Stimulated activated CD4-positive, alpha-beta T cell treated with anti-CD3 and anti-CD28 coated beads, Interleukin-1b, Interleukin-23, amount 100 ng/mL, for 24 hours (primary cell): ENCODE measurements at places on chromosomes 1 and 21.

- no peak for DNase-seq
Measured at GRCh38 chr1:29459620-29459945, 223.3 kb downstream of the PTPRU start.

DNA sequence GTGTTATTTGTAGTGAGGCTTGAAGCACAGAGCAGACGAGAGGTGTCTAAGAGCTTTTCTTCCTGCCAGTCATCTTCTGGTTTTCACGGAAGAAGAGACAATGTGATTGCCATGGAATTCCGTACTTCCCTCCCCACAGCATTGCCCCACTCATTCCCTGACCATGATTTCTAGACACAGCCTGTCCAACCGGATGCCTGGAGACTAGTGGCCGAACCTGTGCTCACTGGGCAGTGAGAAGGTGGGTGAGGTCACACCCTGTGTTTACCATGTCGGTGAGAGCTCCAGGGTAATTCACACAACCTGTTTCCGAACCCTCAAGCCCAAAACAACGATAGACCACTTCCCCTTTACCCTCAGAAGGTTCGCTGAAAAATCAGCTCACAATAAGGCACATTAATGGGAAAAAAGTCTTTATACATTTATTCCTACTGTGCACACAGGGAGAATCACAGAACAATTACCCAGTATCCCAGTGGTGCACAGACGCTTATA is 271.9 kb upstream of the FMN2 start:
- no peak for DNase-seq

DNA sequence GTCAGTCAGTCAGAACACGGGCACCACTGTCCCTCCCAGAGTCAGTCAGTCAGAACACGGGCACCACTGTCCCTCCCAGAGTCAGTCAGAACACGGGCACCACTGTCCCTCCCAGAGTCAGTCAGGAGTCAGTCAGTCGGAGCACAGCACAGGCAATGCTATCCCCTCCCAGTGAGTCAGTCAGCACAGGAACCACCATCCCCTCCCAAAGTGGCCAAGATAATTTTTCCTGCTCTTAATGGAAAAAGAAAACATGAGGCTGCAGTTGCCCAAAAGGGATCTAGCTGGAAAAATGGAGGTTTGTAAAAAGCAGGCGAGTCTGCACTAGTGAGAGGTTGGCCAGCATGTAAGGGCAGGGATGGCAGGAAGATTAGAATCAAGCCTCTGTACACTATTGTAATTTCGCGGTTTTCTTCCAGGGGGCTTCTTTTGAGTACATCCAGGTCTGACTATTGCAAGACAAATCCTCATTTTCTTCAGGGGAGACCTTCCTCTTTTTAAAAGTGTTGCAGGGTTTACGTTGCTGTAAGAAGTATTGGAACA is 213.8 kb downstream of the SIPA1L2 start:
- DNase-seq, result no peak

GRCh38 chr1:3292051-3292722 is 162.3 kb upstream of the ARHGEF16 start:
- no peak for DNase-seq

DNA sequence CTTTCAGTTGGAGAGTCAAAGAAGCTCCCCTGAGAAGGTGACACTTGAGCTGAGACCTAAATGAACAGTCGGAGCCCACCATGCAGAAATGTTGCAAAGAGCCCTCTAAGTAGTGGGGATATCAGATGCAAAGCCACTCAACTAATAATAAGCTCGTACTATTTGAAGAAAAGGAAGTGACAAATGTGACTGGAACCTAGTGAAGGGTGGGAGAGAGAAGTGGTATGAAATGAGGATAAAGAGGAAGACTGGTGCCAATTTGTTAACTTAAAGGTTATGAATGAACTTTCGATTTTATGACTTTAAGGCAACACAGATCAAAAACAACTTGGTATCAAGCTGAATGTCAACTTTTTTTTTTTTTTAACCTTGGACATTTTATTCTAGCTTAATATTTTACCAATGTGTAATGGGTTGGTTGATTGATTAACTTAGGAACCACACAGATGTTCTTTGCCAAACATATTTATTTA is 14.7 kb downstream of the LYPLAL1 start:
- DNase-seq, result no peak

DNA sequence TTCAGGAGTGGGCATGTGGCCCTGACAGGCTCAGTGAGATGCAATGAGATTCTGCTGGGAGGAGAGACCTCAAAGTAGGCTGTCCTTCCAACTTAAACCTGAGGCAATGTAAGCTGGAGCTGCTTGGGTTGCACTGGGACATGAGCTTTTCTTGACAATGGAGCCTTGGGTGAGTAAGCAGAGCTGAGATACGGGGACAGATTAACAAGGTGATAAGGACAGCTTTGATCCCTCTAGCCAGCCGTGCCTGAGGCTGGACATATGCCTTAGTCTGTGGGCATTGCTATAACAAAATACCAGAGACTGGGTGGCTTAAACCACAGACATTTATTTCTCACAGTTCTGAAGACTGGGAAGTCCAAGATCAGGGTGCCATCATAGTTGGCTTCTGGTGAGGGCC is 18.3 kb upstream of the NGF start:
- DNase-seq, result no peak

DNA sequence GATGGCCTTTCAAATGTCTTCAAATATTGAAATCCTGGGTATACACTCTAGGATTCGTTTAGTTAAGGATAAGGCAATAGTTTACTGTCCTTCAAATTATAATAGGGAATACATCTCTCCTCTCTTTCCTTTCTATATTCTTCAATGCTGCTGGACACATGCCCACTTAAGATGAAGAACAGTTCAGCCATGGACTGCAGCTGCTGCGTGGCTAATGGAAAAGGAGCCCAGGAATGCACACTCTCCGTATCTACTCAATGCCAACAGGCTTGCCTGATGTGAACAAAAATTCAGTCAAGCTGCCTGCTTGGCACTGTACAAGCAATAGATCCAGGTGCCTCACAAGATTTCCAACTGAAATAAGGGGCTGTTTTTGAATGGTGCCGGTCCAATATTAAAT is 321.2 kb upstream of the LYPLAL1 start:
- no peak for DNase-seq

- no peak for DNase-seq
Measured at GRCh38 chr1:52919051-52919722, 2.4 kb downstream of the ECHDC2 start.

GRCh38 chr1:112099979-112100378 is 110.5 kb upstream of the KCND3 start:
- DNase-seq, result no peak

DNA sequence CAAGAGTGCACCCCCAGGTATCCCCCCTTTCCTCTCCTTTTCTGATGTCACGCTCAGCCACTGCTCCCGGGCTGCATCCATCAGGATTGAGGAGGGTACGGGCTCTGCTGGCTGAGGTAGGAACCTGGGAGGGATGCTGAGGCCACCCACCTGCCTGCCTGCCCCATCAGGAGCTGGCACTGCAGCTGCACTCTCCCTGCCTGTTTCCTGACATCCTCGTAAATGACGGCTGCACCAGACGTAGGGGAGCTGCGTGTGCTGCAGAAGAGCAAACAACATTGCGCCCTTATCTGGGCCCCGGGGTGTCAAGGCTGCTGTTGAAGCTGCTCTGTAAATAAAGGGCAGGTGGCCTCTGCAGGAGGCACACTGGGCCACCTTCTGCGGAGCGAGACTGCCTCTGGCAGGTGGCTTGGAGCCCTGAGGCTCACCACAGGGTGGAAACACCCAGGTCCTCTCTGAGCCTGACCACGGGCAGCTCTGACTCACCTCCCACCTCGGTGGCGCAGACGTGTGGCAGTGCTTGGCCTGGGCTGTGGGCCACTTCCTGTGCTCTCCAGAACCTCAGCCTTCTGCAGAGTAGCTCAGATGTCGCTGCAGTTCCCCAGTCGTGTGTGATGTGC is 30.9 kb downstream of the SNAP47 start:
- DNase-seq, result peak; percentile 41

GRCh38 chr1:243742819-243743218 is 107.2 kb downstream of the AKT3 start:
- no peak for DNase-seq

- no peak for DNase-seq
Measured at GRCh38 chr1:67708606-67709005, 23.6 kb downstream of the GADD45A start.

- no peak for DNase-seq
Measured at GRCh38 chr1:14380408-14380807, 218.1 kb upstream of the KAZN start.

GRCh38 chr21:15058854-15059263 is 5.9 kb downstream of the NRIP1 start:
- no peak for DNase-seq

DNA sequence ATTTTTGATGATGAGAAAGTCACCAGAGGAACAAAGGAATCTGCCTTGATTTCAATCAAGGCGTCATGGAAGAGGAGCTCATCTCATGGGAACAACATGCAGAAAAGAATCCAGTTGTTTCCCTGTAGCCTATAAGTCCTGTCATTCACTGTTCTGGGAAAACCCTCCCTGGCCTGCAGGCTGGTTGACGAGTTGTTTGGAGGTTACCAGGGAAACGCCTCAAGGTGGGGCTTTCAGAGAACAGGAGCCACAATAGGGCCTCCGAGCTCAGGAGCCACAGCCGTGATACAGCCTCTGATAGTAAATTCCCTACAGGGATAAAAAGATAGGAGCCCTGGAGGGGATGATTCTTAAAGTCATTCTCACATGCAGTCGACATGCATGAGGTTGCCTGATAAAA is 135.2 kb downstream of the PSMG1 start:
- no peak for DNase-seq

DNA sequence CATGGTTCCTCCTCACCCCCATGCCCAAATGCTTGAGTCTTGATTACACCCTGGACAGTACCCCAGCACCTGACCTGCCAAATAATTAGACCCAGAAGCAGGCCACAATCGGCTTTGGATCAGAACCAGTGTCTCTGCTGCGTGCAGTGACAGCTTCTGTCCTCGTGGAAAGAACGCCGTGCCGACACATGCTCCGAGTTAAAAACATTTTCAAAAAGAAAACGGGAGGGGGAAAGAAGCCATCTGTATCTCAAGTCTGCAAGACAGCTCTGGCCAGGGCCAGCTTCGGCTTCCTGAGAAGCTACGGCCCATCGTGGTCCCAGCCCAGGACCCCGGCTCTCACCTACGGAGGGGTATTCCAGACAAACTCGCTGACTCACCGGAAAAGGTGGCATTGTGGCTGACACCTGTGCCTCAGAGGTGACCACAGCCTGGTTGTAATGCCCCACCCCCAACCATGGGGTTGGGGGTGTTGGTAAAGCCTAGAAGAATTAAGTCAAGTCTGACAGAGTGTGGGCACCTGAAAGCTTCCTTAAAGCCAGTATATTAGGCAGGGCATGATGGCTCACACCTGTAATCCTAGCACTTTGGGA is 25.8 kb downstream of the SSBP3 start:
- no peak for DNase-seq

DNA sequence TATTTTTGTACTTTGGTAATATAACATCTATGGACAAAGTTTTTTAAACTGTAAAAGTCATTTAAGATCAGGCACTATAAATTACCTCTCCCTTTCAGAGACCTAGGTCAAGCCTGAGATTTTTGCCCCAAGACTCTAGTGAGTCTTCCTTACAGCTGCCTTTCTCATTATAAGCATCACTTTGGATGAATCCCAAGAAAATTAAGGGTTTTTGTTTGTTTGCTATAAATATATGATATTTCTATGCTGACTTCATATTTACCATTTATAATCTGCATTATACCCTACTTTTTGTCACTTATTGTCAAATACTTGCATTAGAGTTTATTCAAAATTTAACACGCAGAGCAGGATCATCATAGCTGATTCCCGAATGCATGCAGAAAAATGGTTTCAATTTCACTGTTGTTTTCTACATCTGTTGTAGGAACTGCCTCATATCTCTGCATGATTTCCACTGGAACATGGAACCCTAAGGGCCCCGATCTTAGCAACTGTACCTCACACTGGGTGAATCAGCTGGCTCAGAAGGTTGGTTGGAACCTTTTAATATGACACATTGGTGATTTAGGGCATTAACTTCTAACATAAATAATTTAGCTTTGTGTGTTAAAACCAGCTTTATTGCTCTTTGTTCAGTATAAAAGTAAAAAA is 150.0 kb downstream of the ADGRL2 start:
- no peak for DNase-seq

DNA sequence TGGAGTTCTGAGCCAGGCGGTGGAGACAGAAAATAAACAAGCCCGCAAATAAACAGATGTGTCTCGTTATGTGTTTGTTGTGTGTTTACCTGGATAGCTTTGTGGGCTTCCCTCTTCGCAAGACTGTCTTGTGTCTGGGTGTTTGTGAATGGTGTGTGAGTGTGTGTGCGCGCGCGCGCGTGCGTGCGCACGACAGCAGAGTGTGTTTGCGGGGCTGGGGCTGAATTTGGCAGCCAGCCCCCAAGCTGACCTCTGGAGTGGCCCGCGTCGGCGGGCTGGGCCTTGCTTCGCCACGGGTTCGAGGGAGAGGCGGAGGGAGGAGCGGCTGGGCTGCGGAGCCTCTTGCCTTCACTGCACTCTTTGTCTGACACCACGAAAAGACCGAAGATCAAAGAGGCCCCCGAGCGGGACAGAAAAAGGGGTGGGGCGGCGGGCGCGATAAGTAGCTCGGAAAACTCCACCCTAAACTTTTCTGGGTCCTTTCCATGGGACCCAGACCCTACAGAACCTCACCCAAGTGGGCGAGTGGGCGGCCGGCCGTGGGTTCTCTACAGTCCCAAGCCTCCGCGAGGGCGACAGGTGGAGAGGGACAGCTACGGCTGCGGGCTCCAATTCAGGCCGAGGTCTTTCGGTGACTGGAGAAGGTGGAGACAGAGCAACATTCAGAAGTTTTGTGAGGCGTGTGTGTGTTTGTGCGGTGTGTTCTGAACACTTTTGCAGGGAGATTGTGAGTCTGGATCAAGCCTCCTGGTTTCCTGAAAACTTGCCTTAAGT is 14.5 kb downstream of the PAX7 start:
- no peak for DNase-seq

DNA sequence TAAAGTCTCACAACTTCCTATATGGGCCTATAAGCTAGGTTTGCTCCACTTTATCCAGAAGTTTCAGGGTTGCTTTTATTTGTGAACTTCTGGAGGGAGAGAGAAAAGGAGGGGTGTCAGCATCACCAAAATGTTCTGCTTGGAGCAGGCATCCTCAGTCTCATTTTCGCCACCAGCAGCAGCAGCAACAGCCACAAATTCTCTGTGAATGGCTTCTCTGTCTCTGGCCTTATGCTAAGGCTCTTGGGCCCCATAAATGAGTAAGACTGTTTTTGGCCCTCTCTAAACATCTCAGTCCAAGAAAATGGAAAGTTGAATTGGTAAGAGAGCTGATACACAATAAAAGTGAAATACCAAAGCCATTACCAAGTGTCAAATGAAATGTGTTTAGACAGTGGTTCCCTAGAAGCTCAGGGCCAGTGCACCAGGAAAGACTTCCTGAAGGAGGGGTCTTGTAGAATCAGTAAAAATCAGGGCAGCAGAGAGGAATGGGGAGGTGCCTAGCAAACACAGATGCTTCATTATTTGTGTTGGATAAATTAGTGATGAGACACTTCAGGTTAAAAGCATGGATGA is 53.0 kb upstream of the SPATA6 start:
- DNase-seq, result no peak
